ENCODE measurements at places on chromosomes 2 and 18. TPM values are rescaled to one million over a fixed set of nuclear protein-coding genes. Genes with fewer than 3 reads are reported as not detected.

DNA sequence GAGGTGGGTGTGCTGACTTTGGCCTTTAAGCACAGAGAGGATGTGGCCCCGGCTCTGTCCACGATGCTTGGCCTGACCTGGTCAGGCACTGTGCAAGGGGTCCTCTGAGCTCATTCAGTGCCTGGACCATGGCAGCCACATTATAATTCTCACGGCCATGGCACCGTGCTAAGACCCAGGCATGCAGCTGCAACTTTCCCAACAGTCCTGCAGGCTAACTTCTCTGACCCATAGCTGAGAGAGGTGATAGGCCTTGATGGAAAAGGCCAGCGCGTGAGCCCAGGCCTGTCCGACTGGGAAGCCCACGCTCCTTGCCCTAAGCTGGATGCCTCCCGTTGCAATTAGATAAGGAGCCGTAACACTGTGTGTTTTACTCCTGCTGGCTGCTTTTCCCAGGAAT, 99.9 kb downstream of the TFCP2L1 start:
- no peak for DNase-seq
- peaks cover 4% of the 10 kb centered on the region for H3K27me3 ChIP-seq
- no peaks in the 10 kb centered on the region for H3K36me3 ChIP-seq
- H3K4me3 ChIP-seq, result no peak overlapping the region

VWA3B gene
- total RNA-seq, result not detected

GRCh38 chr2:72154386-72154975, 6.8 kb upstream of the CYP26B1 start:
- peaks cover 8% of the 10 kb centered on the region for H3K4me1 ChIP-seq
- no peak overlapping the region for H3K4me3 ChIP-seq
- H3K36me3 ChIP-seq, result peaks cover 3% of the 10 kb centered on the region
- peaks cover 21% of the 10 kb centered on the region for H3K27me3 ChIP-seq
- DNase-seq, result no peak
- H3K27ac ChIP-seq, result no peak overlapping the region

DNA sequence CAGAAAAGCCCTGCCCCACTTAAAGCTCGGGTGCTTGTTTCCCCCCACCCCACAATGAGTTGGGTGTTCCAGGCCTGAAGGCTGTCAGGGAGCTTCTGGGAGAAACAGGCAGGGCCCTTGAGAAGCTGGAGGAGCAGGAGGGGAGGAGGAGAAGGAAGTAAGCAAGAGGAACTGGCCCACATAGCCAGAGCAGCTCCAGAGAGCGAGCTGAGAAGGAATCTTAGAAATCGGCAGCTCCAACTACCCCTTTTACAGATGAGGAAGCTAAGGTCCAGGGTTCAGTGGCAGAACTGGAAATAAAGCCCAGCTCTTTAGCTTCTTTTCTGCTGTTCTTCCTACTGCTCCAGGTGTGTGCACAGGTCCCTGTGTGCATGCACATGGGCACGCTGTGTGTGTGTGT, 12.7 kb upstream of the KCNK3 start:
- no peaks in the 10 kb centered on the region for H3K4me1 ChIP-seq
- H3K27me3 ChIP-seq, result peaks cover 10% of the 10 kb centered on the region
- no peak overlapping the region for H3K27ac ChIP-seq
- H3K36me3 ChIP-seq, result no peaks in the 10 kb centered on the region

- H3K27ac ChIP-seq, result no peak overlapping the region
- no peaks in the 10 kb centered on the region for H3K27me3 ChIP-seq
- H3K4me1 ChIP-seq, result no peaks in the 10 kb centered on the region
- no peak for DNase-seq
Observed at GRCh38 chr2:177433402-177433801, 40.8 kb downstream of the AGPS start.

DNA sequence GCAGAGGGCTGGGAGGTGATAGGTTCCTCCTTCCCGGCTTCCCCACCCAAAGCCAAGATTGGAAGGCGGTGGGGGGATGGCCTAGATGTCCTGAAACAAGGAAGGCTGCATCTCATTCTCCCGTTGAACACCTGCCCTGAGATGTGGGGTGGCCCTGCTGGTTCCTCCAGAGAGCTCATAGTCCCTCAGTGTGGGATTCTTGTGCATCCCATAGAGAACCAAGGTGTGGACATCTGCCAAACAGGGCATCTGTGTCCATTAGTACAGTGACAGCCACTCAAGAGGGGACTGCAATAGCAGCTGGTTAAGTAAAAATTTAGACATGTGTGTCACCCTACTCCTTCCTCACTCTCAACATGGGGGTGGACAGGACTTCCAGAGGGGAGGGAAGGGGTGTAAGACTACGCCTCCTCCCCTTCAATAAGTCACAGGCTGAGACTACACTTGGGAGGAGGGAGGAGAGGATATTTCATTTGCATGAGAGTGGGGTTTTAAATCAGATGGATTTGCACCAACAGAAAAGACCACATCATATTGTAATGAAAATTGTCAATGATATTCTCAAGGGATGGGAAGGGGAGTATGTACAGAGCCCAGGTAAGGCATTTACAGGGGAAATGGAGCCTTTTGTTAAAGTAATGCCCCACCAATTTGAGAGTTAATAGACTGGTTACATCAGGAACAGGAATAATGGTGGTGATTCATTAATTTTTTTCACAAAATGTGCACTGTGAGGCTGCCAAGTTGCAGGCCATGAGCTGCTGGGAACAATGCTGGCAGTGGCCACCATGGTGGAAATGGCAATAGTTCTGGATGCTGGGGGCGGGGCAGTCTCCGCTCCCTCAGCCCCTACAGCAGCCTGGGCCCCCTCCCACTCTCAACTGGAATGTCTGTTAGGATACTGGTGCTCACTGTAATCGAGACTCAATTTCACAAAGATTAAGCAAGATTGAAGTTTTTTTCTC, 80.6 kb downstream of the TEX51 start:
- H3K36me3 ChIP-seq, result no peaks in the 10 kb centered on the region
- no peak overlapping the region for H3K4me3 ChIP-seq
- H3K27ac ChIP-seq, result no peak overlapping the region
- H3K4me1 ChIP-seq, result no peaks in the 10 kb centered on the region
- DNase-seq, result no peak
- H3K27me3 ChIP-seq, result no peaks in the 10 kb centered on the region

DNA sequence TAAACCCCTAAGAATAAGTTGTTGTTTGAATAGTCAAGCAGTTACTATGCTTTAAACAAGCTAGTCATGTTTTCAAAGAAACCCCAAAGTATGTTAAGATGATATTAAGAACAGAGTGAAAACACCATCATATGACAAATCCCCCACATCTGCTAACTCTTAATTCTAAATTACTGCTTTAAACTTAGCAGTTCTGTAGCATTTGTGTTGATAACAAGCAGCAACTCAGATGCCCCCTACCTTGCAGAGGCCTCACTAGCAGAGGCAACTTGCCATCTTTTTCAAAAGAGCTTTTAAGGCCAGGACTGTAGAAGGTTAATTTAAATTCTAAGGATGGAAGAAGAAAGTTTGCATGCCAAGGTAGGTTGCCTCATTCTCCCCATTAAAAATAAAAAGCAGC, 376.2 kb downstream of the SETBP1 start:
- DNase-seq, result no peak
- no peaks in the 10 kb centered on the region for H3K4me1 ChIP-seq
- H3K36me3 ChIP-seq, result no peaks in the 10 kb centered on the region
- H3K27ac ChIP-seq, result no peak overlapping the region
- no peak overlapping the region for H3K4me3 ChIP-seq

GRCh38 chr2:70247364-70248180, 856 bp downstream of the TIA1 start:
- peaks cover 3% of the 10 kb centered on the region for H3K27me3 ChIP-seq
- peaks cover 31% of the 10 kb centered on the region for H3K4me1 ChIP-seq
- peaks cover 15% of the 10 kb centered on the region for H3K36me3 ChIP-seq
- peak overlapping the region; percentile 99 for H3K27ac ChIP-seq

SIX3 gene
- total RNA-seq, result not detected

All from activated CD4-positive, alpha-beta T cell treated with anti-CD3 and anti-CD28 coated beads, Interleukin-2, amount 10 ng/mL, durations not matched to agents 24 days and 14 days (primary cell).